ENCODE measurements at places on chromosomes 7 and 10.

DNA sequence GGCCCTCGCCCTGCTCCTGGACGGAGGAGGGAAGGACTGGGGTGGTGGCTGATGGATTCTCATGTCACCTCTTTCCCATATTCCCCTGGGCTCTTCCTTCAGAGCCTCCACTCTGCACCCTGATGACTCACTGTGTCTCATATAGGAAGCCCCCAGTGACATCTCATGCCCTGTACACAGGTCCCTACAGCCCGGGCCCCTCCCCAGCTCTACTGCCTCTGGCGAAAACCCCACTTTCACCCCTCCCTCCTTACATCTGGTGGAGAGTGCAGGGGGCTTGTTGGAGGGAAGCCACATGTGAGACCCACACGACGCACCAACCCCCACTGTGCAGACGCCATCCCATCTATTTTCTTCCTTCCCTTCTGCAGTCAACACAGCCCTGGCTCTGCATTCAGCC is 72.8 kb upstream of the ZNF479 start:
- no peak for DNase-seq

GRCh38 chr7:84195295-84196060 is 889 bp upstream of the SEMA3A start:
- DNase-seq, result no peak

DNA sequence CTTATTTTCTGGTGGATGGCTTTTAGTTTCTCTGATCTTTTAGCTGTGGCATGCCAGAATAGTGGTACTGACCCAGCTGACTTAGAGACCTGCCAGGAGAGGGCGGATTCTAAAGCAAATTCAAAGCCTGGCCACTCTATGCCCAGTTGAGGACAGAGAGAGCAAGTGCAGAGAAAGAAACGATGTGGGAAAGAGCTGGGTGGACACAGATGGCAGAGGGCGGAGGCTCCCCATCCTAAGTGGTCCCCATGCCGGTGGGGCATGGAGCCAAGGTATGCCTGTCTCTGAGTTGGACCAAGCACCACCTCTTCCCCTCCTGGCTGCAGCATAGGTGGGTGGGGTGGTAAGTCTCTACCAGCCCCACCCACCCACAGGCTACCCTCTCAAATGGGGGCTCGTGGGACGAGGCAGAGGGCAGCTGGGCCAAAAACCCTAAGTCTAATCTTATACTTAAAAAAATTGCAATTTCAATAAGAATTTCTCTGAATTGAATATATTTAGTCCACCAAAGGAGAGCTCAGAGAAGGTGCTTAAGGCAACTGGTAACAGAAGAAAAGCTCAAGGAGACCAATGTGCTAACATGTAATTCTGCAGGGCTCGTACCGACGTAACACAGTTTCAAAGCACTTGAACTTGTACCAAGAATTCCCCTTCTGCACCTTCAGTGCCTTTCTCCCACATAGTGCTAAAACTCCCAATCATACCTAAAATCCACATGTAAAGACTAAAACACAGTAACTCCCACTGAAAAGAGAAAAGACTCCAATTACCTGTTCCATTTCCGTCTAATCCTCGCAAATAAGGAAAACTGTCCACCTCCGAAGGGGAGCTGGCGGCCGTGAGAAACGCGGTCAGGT is 85.7 kb upstream of the NMT2 start:
- DNase-seq, result no peak

DNA sequence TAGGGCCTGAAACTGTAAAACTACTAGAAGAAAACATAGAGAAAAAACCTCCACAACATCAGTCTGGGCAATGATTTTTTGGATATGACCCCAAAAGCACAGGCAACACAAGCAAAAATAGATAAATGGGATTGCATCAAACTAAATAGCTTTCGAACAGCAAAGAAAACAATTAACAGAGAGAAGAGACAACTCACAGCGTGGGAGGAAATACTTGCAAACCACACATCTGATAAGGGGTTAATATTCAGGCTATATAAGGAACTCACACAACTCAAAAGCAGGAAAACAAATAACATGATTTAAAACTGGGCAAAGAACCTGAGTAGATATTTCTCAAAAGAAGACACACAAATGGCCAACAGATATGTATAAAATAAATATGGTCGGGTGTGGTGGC is 7.7 kb upstream of the GSTK1 start:
- no peak for DNase-seq

DNA sequence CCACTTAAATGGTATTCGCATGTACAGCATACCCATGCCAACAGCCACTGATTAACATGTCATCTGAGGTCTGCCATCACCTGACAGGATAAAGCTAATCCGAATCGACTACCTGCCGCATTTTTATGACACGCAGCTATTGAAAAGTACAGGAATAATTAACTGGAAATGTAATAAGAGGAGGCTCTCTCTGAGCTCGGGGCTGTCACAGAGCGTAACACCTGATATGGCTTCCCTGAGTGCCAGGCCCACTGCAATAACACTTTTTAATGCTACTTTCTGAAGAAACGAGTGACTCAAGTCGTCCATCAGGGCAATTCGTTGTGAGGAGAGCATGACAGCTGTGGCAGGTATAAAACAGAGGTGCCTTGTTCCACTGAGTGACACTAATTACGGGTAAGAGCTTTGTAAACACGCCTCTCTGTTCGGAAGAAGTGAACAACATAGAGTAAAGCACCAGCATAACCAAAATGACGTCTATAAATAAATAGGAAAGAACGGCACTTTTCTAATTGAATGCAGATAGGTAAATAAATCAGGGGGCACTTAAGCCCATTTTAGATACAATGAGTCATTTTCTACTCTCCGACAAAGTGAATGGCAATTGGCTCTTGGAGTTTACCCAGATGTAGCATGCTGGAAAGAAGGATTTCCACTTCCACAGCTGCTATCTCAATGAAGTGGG is 56.5 kb upstream of the CREB5 start:
- no peak for DNase-seq

DNA sequence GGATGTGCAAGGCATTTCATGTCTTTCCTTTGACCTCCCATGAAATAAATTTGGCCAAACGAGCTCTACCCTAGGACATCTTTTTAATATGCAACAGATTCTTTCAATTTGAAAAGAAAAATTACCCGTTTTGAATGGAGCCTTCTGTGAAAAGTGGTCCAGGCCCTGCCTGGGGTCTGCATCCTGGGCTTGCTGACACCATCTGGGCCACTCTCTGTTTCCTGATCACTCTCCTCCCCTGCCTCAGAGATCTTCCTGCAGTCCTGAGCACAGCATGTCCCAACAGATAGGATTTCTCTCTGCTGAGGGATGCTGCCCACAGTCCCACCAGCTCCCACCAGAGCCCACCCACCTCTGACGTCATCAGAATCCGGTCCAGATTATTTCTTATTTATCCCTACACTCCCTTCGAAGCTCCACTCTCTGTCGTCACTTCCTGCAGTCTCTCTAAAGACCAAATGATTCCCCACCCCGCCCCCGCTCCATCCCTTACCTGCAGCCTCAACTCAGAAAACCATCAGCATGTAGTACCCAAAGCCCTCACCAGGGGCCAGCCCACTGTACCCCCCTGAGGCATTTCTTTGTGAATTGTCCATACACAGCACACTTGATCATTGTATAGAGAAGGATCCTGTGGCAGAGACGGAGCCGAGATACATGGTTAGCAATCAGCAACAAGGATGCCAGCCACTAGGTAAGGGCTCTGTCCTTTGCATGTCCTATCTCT is 192.1 kb upstream of the MGMT start:
- no peak for DNase-seq

GRCh38 chr7:116367171-116367813 is 132.2 kb upstream of the CAV2 start:
- no peak for DNase-seq

DNA sequence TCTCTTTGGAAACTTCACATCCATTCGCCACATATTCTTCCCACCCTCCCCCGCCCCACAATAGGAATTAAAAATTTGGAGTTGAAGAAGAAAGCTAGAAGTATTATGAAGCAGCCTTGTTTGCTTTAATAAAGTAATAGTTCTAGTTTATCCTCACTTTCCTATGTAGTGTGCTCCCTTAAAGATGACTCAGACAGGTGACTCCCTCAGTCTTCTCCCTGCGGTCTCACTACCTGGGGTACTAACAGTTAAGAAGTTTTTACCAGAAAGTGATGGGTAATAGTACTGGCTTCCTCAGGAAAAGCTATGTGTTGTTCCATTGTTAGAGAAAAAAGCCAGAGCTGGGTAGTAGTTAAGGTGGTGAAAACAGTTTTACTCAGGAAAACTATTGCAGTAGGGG is 58.6 kb downstream of the CCNY start:
- DNase-seq, result no peak

DNA sequence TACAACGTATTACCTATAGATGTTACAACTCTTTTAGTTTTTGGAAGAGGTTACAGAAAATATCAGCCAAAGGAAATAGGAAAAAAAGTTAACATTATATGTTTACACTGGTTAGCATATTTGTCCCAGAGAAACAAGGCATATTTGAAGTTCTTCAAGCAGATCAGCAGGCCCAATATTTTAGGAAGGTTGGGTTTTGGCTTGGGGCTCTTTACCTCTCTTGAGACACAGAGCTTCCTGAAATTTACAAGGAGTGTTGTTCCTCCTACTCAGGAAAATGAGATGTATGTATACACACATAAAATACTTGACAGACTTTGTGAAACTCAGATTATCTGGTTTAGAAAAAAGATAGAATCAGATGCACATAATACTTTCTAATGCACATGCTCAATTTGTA is 323.6 kb downstream of the HGF start:
- DNase-seq, result no peak

DNA sequence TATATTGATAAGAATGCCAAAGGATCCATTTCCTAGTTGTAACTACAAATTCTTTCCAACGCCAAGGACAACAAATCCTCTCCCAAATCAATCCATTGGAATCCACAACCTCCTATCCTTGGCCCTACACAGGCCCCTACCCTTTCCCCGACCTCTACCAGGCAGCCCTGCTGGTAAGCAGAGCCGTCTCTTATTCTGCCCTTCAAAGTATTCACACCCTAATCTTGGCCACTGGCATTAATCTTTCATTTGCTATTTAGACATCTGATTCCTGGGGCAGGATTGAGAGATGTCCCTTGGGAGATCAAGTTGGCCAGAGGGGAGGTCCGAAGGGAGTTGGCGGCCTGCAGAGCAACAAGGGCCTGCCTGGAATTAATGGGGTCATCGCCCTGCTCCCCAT is 161.4 kb downstream of the PLXNA4 start:
- no peak for DNase-seq

GRCh38 chr7:86749741-86750665 is 106.3 kb downstream of the GRM3 start:
- no peak for DNase-seq

GRCh38 chr10:124020981-124021815 is 72.2 kb downstream of the CHST15 start:
- DNase-seq, result no peak

- no peak for DNase-seq
Measured at GRCh38 chr10:58969576-58969975, 206.9 kb upstream of the PHYHIPL start.

GRCh38 chr7:37208528-37208927 is 240.1 kb downstream of the ELMO1 start:
- no peak for DNase-seq

DNA sequence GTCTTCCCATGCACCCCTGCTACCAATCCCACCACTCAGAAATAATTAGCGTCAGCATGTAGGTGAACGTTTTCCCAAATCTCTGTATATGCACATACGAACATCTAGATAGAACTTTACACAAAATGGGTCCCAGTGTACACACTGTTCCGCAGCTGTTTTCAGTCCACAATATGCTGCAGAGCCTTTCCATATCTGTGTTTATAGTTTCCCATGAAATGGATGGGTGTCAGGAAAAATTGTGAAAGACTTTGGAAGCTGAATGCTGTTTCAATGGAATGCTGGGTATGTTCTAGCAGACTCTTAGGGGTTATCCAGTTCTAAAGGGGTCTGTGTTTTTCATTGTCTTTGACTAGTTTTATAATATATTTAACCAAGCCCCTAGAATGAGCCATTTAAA is 13.8 kb downstream of the GRK5 start:
- no peak for DNase-seq

- no peak for DNase-seq
Measured at GRCh38 chr10:132704008-132704814, 81.7 kb downstream of the NKX6-2 start.

DNA sequence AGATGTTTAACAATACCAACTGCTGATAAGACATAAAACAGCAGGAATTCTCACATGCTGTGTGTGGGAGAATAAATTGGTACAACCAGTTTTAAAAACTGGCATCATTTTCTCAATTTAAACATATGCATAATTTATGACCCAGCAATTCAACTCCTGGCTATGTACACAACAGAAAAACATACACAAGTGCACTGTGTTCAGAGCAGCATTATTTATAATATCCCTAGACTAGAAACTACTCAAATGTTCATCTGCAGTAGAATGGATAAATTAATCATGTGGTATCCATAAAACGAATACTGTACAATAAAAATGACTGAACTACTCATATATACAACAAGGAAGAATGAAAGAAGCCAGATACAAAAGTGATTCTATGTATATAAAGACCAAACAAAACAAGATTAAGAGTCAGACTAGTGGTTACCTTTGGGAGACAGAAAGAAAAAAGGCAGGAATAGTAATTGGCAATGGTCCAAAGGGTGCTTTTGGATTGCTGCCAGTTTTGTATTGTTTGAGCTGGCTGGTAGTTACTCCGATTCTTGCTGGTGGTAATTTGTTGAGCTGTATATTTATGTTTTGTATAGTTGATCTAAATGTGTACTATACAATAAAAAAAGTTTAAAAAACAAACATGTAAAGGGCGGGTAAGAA is 306.0 kb downstream of the TFEC start:
- DNase-seq, result no peak

DNA sequence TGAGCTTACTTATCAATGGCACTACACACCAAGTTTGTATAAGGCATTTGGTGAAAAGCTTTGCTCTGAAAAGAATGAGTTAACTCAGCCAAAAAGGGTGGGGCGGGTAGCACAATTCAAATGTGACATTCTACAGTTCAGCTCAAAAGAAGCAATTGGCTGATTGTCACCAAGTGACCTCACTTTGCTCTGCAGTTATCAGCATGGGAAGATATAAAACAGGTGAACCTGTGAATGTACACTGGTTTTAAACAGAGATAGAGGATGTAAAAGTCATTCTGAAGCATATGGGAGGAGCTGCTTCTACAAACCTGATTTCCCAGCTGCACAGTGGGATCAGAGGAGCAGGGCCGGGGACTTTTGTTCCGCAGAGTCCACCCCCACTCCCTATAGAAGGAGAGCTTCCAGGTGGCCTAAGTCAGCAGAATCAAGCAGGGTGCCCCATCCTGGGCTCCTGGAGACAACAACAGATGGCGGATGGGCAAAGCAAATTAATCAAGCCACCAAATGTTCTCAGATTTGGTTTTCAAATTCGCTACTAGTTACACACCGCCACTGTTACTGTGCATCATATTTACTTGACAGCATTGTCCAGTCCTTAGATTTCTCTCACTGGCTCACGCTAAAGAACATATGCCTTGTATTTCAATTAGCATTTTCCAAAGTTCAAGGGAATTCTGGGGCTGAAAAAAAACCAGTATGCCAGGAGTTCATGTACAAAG is 27.5 kb upstream of the NPVF start:
- no peak for DNase-seq

GRCh38 chr10:27601946-27602538 is 97.9 kb downstream of the RAB18 start:
- DNase-seq, result no peak
